Activated T-helper 9 cell treated with anti-CD3 and anti-CD28 coated beads, Interleukin-2, amount 50 U/mL, for 16 hours (primary cell): ENCODE measurements at places on chromosomes 6 and 20.

DNA sequence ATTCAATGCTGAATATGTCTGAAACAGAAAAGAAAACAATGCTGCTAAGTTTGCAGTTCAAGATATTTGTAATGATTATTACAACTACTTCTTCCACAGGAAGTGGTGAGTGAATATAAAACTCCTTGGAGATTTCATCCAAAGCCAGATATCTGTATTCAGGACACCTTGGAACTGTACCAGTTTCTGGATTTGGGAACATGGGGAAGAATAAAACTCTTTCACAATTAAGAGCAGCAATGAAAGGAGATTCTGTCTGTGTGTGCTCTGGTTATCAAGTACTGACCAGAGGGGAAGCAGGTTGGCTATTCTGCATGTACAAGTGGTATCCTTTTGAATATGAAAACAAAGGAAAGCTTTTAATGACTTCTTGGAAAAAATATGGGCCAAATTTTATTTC, 21.1 kb downstream of the ELOVL2 start:
- no peak for DNase-seq

GRCh38 chr6:84872996-84873723, 108.8 kb upstream of the TBX18 start:
- no peak for DNase-seq

DNA sequence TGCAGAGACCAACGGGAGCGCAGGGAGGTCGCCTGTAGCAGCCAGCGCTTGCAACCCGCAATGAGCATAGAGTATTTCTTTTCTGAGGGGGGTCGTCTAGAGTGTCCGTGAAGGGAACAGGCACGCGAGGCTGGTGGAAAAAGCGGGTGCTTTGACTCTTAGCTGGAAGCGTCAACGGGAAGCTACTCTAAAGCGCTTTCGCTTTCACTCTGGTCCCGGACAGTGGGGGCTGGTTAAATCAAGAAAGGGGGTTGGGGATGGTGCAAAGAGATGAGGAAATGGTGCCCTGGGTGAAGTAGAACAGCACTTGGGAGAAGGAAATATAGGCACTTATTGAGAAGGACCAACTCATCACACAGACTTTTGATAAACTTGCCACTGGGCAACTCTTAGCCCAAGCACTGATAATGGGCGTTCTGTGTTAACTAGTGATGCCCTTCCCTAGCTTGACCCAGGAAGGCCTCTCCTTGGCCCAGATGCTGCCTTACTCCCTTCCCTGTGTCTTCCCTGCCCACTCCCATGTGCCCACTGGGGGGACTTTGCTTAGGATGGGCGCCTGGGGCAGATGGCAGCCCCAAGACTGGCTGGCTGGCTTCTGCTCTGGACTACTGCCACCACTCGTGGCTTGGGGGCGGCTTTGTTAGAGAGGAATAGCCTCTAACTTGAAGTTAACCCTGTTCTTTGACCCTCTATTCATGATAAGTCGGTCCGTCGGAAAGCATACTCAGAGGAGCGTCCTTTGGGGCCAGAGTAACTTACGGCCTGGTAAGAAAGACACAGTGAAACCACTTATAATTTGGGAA, 585 bp downstream of the PSMB9 start:
- DNase-seq: peak; percentile 48

- no peak for DNase-seq
Observed at GRCh38 chr20:62975251-62975760, 22.8 kb downstream of the SLC17A9 start.

GRCh38 chr20:5835871-5836270, 85.7 kb downstream of the SHLD1 start:
- no peak for DNase-seq

DNA sequence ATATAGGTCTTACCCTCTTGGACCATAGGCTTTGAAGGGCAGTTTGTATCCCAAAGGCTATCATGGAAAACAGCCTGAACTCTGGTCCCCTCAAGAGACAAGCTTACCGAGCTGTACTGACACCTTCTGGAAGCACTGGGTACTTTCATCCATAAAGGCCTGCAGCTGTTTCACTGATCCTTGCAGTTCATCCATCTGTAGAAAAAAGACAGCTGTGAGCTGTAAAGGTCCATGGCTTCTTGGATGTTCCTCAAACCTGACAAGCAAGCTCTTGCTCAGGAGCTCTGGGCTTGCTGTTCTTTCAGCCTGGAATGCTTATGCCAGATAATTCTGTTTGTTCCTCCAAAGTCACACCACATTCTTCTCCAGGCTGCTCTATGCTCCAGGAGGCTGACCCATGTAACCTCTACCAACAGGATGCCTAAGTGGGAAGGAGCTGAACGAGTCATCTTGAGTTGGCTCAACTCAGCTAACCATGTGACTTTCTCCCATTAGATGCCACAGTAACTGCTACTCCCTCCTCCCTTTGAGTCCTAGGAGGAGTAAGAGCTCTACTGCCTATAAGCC, 8.8 kb upstream of the NDRG3 start:
- DNase-seq: peak; percentile 11

- DNase-seq: no peak
Observed at GRCh38 chr20:64256282-64256935, 861 bp downstream of the PCMTD2 start.

DNA sequence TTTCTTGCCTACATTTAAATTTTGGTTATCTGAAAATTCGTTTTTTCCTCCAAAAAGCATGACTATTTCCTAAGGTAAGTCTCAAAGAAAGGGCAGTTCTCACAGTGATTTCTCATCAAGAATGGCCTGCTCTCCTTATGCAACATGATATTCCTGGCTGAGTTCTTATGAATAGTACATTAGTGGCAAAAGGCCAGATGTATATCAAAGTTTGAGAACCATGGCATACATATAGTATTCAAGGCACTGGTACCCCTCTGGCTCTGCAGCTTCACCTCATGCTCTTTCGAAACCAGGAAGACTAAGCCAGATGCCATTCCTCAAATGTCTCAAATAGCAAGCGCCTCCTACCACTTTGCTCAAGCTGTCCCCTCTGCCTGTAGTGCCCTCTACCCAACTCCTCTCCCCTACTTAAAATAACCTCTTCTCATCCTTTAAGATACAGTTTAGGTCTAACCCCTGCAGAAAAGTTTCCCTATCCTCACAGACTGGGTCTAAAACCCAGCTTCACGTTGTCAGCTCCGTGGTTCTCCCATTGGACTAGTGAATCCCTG, 280.3 kb downstream of the HACE1 start:
- DNase-seq: no peak

DNA sequence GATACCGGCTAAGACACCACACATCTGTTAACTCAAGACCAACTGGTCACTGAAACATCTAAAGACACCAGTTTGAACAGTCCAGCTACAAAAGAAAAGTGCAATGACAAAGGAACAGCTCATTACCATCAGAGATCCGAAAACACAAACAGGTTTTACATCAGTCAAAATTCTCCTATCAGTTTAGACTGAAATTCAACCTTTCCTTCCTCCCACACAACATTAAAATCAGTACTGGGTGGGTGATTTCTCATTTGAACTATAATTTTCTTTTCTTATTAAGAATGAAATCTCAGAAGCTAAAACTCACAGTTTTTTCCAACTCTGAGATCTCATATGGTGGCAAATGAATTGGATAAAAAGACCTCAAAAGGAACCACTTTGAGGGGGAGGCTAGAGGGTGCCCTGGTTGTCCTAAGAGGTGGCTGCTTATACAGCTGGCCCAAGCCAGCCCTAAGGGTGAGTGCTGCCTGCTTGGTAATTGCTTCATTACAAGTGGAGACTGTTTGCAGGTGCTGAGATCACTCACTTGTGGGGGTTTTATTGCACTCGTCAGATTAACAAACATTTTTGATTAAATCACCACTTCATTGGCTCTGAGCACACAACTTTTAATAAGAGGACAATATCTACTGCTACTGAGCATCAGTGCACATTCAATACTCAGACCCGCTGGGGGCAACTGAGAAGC, 4.3 kb downstream of the CCDC167 start:
- no peak for DNase-seq

DNA sequence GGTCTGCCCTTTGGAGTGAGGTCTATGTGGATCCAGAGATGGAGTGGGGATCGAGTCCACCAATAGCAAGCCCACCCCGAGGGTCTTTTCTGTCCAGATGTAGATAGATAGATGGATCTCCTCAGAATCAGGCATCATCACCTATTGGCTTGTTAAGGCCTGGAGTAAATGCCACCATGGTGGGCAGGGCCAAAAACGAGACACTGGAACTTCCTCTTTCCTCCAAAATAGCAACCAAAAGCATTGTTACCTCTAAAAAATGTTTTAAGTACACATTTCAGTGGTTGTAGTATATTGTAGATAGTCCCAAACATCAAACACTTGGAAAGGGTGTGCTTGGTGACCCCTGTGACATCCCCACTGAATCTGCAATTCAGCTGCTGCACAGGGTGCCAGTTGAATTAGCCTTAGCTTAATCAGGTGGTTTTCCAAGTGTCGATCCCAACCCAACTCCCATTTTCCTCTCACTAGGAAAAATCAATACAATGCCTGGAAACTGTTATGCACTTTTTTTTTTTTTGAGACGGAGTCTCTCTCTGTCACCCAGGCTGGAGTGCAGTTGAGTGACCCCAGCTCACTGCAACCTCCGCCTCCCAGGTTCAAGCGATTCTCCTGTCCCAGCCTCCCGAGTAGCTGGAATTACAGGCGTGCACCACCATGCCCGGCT, 35.0 kb upstream of the NELFCD start:
- DNase-seq: no peak

- no peak for DNase-seq
Observed at GRCh38 chr6:121686611-121687023, 251.2 kb downstream of the GJA1 start.

GRCh38 chr6:79423216-79423615, 114.0 kb downstream of the LCA5 start:
- no peak for DNase-seq

DNA sequence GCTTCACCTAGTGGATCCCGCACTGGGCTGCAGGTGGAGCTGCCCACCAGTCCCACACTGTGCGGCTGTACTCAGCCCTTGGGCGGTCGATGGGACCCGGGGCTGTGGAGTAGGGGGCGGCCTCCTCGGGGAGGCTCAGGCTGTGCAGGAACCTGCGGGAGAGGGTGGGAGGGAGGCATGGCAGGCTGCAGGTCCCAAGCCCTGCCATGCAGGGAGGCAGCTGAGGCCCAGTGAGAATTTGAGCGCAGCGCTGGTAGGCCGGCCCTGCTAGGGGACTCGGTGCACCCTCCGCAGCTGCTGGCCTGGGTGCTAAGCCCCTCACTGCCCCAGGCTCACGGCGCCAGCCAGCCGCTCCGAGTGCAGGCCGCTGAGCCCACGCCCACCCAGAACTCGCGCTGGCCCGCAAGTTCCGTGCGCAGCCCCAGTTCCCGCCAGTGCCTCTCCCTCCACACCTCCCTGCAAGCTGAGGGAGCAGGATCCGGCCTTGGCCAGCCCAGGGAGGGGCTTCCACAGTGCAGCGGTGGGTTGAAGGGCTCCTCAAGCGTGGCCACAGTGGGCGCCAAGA, 1407.6 kb downstream of the EPHA7 start:
- DNase-seq: no peak

- DNase-seq: no peak
Observed at GRCh38 chr6:20117474-20117873, 94.8 kb downstream of the MBOAT1 start.

DNA sequence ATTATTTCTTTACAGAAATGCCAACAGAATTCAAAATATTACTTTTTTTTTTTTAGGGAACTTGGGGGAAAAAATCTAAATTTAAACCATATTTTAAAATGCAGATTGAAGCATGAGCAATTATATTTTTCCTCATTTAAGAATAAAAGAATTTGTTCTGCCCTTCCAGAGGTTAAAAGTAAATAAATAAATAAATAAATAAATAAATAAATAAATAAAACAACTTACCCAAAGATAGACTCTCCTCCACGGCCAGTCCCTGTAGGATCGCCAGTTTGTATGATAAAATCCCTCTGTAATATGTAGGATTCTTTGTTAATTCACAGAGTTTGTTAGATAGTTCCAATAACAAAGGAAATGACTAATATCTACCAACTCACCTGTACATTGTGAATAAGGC, 4.7 kb downstream of the PPIL4 start:
- DNase-seq: no peak

DNA sequence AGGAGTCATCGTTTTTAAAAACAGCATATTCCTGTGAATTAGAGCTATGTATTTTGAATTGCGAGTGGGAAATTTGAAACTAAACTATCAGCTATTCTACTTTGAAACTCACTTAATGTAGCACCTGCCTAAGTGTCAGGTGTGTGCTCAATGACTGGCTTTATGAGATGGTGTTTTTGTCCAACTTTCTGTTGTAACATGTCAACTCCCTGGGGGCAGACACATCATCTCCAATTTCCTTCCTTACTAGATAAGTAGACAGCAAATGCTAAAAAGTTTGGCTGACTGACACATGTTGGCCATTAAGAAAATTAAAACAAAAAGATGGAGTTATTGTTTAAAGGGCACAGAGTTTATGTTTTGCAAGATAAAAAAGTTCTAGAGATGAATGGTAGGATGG, 226.9 kb downstream of the TFAP2B start:
- no peak for DNase-seq

DNA sequence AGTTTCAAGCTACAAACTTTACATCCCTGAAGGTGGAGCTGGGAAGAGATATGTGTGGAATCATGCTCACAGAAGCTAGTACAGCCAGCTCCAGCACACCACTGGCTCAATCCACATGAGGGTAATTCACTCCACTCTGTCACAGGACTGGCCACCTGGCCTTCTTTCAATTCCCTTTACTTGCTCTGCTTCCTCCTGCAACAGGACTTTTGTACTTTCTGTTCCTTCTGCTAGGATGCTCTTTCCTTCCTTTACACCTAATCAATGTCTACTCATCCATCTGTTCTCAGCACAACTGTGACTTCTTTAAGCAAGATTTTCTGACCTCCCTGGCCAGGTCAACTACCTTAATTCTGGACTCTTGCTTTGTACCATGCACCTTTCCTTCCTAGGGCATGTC, 39.4 kb upstream of the MYB start:
- no peak for DNase-seq

DNA sequence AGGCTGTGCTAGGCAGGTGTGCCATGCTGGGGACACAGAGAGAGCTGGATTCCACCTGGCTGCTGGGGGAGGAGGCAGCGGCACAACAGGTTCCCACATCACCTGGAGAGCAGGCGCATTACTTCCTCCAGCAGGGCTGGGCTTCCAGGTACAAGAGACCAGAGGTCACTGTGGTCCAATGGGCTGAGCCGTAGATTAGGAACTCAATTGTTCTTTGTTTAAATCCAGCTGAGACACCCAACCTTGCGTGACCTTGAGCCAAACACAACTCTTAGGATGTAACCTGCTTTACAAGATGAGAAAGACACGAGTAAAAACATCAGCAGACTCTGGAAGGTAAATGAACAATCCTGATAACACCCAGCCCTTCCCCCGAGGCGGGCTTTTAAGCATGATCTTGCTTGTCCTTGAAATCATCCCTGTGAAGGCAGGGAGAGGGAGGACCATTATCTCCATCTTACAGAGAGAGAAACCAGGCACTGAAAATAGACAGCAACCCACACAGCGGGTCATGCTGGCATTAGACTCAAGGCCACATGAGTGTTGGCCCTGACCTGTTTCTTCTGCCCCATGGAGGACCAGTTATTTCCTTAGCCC, 216.5 kb upstream of the RREB1 start:
- DNase-seq: no peak
